ENCODE measurements at places on chromosomes 5 and 9. TPM values are rescaled to one million over a fixed set of nuclear protein-coding genes. Genes with fewer than 3 reads are reported as not detected.

Gene TSSK1B
- total RNA-seq: 0.16 TPM

Gene FSD1L
- 16.9 TPM for total RNA-seq

GRCh38 chr5:69230181-69230580 is 4.5 kb upstream of the CDK7 start:
- H3K4me1 ChIP-seq: peaks cover 11% of the 10 kb centered on the region
- no peak overlapping the region for H3K27ac ChIP-seq
- no peak for DNase-seq

GRCh38 chr9:76530458-76531110 is 71.6 kb downstream of the GCNT1 start:
- no peaks in the 10 kb centered on the region for H3K4me1 ChIP-seq
- H3K27ac ChIP-seq: no peak overlapping the region
- H3K36me3 ChIP-seq: no peaks in the 10 kb centered on the region
- no peak overlapping the region for H3K4me3 ChIP-seq

GRCh38 chr9:78857373-78858225 is 560.7 kb downstream of the PSAT1 start:
- peak; percentile 21 for DNase-seq
- peaks cover 34% of the 10 kb centered on the region for H3K4me1 ChIP-seq
- H3K36me3 ChIP-seq: no peaks in the 10 kb centered on the region
- no peak overlapping the region for H3K27ac ChIP-seq

GRCh38 chr9:98654247-98654646 is 54.5 kb downstream of the GABBR2 start:
- DNase-seq: no peak
- no peaks in the 10 kb centered on the region for H3K36me3 ChIP-seq
- peaks cover 30% of the 10 kb centered on the region for H3K27me3 ChIP-seq
- H3K4me1 ChIP-seq: peaks cover 5% of the 10 kb centered on the region
